ENCODE measurements at places on chromosomes 13 and 19.

- peak; percentile 45 for DNase-seq
These were observed 110.2 kb downstream of the TEX26 start for GRCh38 chr13:31042481-31043165.

DNA sequence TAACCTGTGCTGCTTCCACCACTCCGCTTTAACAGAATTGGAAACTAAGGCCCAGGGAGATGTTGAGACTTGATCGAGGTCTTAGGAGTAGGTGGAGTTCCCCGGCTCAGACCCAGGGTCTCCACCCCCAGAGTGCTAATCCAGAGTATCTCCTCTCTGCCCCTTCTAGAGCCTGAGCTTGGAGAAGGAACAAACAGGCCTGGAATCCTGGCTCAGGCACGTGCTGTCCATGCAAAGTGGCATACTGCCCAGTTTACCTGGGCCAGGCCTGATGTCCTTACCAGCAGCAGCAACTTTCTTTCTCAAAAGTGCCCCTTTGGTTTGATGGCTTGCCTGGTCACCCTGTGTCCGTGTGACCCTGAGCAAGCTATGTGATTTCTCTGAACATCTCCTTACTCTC is 3.7 kb downstream of the SYNGR4 start:
- DNase-seq: no peak

DNA sequence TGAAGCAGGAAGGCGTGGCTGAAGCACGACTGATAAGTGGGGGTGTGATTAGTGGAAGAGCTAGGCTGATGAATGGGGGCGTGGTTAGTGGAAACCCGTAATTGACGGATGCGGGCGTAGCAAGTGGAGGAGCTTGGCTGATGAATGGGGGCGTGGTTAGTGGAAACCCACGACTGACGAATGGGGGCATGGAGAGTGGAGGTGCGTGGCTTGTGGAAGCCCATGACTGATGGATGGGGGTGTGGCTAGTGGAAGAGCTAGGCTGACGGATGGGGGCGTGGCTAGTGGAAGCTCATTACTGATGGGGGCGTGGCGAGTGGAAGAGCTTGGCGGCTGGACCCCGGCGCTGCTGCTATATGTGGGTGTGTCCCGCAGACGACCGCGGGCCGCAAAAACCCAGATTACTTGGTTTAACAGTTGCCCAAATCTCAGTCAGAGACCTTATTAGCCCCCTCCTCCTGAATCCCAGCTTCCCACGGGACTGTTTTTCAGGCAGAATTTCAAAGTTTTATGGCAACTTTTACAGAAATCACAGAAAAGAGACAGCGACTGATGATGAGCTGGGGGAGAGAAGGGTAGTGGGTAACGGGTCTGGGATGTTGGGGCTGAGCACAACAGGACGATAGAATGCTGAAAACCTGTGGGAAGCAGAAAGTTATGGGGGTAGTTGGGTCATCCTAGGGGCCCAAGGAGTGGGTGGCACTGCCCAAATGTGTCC is 9.0 kb upstream of the MEIS3 start:
- DNase-seq: no peak

DNA sequence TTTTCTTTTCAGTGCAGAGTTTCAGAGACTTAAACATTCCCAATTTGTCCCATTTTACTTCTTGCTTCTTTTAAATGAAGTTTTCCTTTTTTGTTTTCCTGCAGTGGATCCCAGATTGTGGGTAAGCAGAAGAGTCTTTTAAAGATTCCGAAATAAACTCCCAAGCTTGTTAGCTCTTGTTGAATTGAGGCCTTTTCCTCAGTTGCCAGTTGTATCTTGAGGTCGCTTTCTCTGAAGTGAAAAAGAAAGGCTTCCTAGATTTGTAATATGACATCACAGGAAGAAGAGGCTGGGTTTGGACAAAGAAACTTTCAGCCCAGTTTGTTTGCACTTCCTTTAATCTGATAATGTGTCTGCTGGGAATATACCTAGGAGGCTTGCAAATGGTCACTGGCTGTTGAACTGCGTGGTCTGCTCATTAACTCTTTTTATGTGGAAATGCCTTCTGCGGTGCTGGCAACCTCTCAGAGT is at the start of gene LPAR6:
Gene LPAR6, minus strand, starts transcription at position 233 of the 471 bp plus-strand sequence. CDS start 690 bp downstream, outside the sequence.
- no peak for DNase-seq

Measured in mesenteric fat pad (tissue), 1 donor.